ENCODE measurements at places on chromosomes 2 and 18. TPM values are rescaled to one million over a fixed set of nuclear protein-coding genes. Genes with fewer than 3 reads are reported as not detected.

Gene USP14
- 71.0 TPM for polyA plus RNA-seq

Gene PRKAG3
- polyA plus RNA-seq = 0.05 TPM

Gene GPC1
- 46.3 TPM for polyA plus RNA-seq

Gene CDH19
- polyA plus RNA-seq = 1.3 TPM

Gene LYG2
- 0.19 TPM for polyA plus RNA-seq

Gene CDH7
- 13.6 TPM for polyA plus RNA-seq

Gene NTSR2
- not detected for polyA plus RNA-seq

Gene TMEM247
- polyA plus RNA-seq = not detected

Gene CIB4
- 0.80 TPM for polyA plus RNA-seq

Gene FIGN
- 9.9 TPM for polyA plus RNA-seq

Gene SNTG2
- polyA plus RNA-seq = 2.3 TPM

Gene RGPD4
- not detected for polyA plus RNA-seq

Gene ASXL3
- 6.5 TPM for polyA plus RNA-seq

Gene CNTNAP5
- polyA plus RNA-seq = 0.04 TPM

Gene MROH2A
- polyA plus RNA-seq = 0.18 TPM

Gene POTEE
- 0.06 TPM for polyA plus RNA-seq

Gene RNMT
- 50.4 TPM for polyA plus RNA-seq

GRCh38 chr2:40169430-40169829 is 282.5 kb downstream of the SLC8A1 start:
- DNase-seq = no peak

DNA sequence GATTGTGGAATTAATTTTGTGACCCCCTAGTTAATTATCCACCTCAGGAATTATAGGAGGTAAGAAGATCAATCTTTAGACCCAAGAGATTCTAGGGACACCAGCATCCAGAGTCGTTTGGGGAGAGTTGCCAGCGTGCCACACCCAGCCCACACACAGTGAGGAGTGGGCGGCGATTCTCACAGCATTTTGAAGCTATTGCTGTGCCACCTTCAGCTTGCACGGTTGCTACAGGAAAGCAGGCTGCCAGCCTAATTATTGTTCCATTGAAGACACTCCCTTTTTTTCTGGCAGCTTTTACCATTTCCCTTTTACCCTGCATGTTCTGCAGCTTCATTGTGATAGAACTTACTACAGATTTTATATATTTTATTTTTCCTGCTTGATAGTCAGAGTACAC is 13.1 kb upstream of the MYL12A start:
- DNase-seq = no peak

- DNase-seq = peak; percentile 69
These were observed 102.5 kb downstream of the ATL2 start for GRCh38 chr2:38274286-38275276.

DNA sequence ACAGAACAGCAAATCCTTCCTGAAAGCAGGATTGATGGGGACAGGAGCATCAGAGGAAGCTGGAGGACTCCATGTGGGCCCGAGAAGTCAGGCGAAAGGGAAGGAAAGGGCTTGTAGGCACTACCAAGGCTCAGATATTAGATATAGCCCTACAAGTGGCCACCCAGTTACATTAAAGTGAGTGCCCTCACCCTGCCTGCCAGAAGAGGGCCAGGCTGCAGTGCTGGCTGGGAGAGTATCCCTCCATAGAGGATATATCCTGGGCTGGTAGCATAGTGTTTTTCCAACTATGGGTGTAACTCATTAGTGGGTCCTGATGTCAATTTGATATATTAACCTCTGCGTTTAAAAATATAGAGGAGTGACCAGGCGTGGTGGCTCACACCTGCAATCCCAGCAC is 285.2 kb downstream of the MYCN start:
- DNase-seq = no peak

GRCh38 chr2:49069829-49070228 is 84.5 kb downstream of the FSHR start:
- DNase-seq = no peak

- no peak for DNase-seq
These were observed 300.9 kb downstream of the CYP26B1 start for GRCh38 chr2:71846669-71847291.

DNA sequence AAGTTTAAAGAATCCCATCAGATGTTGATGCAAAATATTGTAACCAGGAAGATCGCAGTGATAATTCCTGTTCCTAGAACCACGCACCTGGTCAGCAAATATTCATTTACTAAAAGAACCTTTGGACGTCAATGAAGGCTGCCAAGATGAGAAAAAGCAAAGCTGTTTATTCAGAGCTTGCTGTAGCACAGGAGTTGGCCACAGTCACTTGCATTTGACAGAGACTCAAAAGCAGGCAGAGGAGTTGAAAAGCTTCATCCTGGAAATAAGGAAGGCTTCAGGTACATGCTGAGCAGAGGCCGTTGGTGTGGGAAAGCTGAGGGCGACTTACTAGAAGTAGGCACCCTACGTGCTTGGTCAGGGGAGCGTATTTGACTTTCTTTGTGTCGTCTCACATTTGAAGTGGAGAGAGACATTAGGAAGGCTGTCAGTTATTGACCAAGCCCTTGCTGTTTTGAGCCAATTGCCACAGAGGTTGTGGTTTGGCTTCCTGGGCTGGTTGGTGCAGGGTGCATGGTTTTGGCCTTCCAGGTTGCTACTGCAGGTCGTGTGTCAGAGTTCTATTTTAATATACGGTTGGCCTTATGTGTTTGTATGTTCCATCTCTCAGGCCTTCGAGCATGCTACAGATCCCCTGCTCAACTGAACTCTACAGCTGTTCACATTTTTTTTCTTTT is 289.6 kb downstream of the METTL4 start:
- no peak for DNase-seq

GRCh38 chr2:46079985-46080560 is 217.1 kb upstream of the EPAS1 start:
- no peak for DNase-seq

GRCh38 chr18:13545955-13546354 is 180.4 kb downstream of the FAM210A start:
- no peak for DNase-seq

- DNase-seq = no peak
These were observed 134.2 kb upstream of the SPRED2 start for GRCh38 chr2:65566617-65567016.

GRCh38 chr18:77087393-77088141 is 45.0 kb downstream of the MBP start:
- DNase-seq = no peak

DNA sequence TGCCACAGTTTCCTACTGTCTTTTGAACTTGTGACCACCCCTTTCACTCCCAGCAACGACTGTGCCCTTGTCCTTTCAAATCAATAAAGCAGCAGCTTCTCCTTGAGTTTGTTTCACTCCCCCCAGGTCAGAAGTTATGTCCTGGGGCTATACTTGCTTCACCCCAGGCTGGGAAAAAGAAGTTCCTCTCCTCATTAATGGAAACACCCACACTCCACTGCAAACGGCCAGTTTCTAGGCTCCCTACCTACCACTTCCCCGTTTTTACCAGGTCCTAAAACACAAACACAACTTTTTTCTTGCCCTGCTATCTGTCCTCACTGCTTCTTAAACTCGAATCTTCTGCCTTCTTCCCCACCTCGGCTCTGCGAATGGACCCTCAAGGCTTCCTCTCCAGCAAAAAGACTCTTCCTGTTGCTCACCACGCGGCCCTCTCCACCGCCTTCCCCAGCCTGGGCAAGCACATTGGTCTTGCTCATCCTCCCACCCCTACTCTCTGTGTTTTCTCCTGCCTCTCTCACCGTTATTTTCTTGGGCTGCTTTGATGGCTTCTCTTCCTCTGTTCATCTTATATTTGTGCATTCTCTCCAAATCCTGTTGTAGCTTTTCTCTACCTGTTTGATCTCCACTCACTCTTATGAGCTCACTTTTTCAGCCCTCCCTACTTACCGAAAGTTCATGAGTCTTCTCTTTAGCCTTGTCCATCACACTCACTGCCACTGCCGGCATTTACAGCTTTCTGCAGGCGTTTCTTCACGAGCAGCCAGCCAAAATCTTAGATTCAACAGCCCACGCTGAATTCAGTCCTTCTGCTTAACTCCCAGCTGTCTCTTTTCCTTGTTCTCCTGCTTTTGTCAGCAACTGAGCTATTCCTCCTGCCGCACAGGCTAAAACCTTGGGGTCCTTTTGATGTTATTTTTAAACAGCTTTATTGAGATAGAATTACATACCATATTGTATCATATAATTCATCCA is 7.0 kb upstream of the SP5 start:
- DNase-seq = no peak

GRCh38 chr18:79400091-79400590 is 4.4 kb downstream of the NFATC1 start:
- no peak for DNase-seq

DNA sequence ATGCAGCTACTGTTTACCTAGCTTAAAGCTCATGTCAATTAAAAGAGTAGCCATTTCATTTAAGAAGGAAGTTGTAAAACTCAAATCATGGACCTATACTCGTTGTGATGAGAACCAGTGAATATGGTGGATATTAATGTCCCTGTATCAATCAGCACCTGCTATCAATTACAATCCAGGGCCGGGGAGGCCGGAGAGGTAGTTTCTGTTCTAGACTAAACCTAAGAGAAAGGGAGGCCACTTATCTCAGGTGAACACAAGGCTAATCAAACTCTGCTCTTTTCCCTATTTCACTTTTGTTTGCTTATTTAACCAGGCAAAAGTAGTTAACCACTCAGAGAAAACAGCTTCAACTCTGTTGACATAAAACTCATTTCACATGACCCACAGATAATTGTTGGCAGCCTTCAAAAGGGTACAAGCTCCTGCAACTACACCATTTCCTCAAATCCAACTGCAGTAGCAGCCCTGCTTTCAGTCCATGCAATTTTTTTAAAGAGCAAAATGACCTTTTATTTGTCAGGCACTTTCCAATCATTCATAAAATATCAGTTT is 27.8 kb upstream of the SLC9A2 start:
- DNase-seq = no peak

DNA sequence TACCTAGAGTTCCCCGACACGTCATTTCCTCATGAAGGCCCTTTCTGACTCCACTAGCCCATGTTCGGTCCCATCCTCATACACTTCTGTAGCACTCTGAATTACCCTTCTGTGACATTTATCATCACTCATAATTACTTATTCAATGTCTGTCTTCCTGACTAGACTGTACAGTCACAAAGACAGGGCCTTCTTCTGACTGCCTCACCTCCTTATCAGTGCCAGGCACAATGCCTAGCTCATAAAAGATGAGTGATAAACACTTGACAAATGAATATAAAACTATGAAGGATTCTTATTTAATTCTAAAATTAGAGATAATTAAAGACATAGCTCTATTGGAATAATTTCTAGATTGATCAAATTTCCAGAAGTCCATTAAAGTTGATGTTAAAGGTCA is 1.4 kb upstream of the UBXN4 start:
- no peak for DNase-seq

- DNase-seq = no peak
These were observed 250.8 kb upstream of the CTAGE1 start for GRCh38 chr18:22668496-22668895.

- no peak for DNase-seq
These were observed 276.3 kb downstream of the EIPR1 start for GRCh38 chr2:3101016-3101942.

GRCh38 chr2:70070542-70071268 is 16.6 kb upstream of the PCBP1 start:
- DNase-seq = no peak

- DNase-seq = no peak
These were observed 88.6 kb downstream of the KCTD18 start for GRCh38 chr2:200421270-200421669.

DNA sequence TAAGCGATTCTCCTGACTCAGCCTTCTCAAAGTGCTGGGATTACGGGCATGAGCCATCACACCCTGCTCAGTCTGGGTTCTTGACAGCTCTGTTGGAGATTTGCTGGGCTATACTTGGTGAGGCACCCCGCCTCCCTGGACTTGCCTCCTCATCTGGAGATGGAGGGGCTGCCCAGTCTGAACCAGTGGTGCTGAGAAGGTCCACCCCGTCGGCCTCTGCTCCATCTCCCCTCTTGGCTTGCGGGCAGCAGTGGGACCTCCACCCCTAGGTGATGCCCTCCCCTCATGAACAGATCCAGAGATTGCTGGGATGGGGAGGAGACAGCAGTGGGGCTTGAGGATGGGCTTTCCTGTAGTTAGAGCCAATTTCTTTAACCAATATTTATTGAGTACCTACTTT is 120.9 kb downstream of the CLIP4 start:
- DNase-seq = no peak

All from right renal pelvis (tissue), 4 donors.